Fibroblast of skin of right quadriceps (primary cell): ENCODE measurements at places on chromosomes 5 and 9.
A peak's percentile ranks its signal among the peaks of the same experiment; 100 is the strongest.

DNA sequence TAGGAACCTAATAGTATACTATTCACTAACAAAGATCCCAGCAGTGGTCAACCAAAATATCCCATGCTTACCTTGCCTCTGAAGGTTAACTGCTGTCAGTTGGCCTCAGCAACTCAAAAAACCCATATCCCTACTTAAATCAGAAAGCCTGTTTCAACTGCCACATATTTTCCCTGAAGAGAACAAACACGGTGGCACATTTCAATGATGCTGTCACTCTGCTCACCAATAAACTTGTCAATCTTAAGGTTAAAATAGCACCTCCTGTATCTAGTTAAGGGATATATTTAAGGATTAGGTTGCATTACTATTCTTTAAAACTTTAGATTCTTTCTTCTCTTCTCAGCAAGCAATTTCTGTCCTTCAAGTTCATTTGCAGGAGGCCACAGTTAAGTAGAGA lies 986.9 kb downstream of the CDH18 start:
- DNase-seq = no peak

DNA sequence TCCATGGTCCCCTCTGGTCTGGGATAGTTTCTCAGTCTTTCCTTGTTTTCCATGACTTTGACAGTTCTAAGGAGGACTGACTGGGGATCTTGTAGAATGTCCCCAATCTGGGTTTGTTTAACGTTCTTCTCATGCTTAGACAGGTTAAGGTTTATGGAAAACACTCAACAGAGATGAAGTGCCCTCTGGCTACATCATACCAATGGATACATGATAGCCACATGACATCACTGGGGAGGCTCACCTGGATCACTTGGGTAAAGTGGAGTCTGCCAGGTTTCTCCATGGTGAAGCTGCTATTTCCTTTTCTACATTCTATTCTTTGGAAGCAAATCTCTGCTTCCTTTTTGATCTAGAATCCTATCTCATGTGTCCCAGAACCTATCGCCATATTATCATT lies 23.8 kb upstream of the ALDH1B1 start:
- DNase-seq = no peak

- no peak for DNase-seq
Measured at GRCh38 chr5:111271885-111272284, 47.7 kb downstream of the CAMK4 start.

- no peak for DNase-seq
Measured at GRCh38 chr9:36486329-36486932, 86.3 kb upstream of the MELK start.

DNA sequence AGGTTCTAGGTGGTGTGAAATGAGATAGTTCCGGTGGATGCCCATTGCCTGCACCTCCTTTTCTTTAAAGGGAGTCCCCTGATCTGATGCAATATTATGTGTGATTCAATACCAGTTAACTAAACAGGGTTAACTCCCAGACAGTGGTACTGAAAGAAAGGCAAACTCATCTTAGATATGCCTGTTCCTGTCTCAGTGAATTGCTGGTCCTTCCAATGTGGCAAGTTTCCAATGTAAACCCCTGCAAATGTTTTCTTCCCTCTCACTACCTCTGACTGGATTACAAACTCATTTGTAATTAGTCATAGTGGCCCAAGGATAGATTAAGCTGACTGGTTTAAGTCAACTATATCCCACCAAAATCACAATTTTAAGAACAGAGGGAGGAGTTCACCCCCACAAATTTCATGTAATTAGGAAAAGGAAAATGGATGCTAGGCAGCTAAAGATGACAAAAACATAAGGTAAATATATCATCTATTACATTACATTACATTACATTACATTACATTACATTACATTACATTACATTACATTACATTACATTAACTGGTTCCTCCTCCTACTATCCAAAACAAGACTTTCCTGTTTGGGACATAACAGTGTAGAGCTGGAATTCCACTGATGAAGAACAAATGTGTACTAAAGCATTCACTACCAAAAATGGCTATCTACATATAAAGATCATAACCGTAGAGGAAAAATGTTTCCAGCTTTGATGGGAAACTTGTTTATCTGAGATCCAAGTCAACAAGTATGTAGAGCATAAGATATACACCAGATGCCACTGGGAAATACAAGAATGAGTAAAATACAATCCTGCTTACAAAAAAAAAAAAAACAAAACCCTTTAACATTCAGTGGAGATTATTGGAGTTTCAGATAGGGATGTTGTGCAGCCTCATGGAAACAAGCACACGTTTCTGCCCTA lies 121.5 kb upstream of the SNX2 start:
- peak; percentile 61 for DNase-seq

GRCh38 chr9:70080481-70081119 lies 37.0 kb downstream of the MAMDC2 start:
- DNase-seq = peak; percentile 11

DNA sequence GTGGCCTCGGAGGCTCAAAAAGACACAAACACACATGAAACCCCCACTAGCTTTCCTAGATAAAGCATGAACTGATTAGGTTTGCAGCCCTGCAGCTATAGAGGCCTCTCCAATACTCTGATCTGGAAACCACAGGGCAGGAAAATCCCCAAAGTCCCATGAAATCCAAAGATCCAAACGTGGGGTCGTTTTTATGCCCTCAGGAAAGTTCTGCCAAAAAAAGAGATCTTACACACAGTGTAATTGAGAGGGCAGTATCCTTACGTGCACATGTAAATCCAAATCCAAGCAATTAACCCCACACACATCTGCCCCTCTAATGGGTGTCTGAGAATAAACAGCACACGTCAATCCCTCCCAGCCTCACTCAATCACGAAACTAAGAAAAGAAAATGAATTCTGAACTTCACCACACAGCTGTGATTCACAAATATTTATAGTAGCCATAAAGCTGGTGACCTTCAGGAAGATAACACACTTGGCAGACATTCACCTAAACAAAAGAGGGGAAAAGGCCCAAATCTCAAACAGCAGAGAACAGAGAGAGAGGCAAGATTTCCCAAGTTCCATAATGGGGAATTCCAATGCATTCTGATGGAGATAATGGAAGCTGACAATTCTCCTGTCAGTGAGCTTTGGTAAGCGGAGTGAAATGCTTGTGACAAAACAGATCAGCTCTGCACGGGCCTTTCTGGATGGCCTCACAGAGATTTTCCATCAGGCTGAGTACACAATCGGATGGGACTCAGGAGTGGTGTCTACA lies 114.2 kb downstream of the SEMA5A start:
- DNase-seq = peak; percentile 53

DNA sequence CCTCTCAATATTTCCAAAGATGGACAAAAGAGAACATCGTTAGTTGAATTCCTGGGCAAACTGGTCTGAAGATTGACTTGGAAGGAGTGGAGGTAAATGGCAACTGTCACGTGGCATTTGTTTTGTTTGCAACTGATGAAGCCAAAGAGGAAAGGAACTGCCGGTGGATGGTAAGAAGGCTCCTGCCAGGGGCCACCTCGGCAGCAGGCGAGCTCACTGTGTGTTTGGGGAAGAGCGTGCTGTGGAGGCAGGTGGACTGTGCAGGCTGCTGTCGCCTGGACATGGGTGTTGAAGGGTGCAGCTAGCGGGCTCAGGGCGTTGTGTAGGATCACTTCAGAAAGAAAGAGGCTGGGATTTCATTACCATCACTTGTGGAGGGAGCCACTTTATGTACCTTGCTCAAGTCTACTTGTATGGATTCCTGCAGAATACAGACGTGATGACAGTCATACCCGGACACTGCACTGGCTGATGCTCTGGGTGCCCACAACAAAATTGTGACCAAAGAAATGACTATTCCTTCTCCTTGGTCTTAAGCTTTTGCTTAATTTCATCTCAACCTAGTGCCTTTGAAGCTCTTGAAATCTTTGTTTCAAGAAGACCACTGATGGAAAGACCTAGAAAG lies 72.7 kb downstream of the MAP1B start:
- no peak for DNase-seq

- peak; percentile 65 for DNase-seq
Measured at GRCh38 chr9:110146373-110146772, 61.6 kb downstream of the C9orf152 start.

DNA sequence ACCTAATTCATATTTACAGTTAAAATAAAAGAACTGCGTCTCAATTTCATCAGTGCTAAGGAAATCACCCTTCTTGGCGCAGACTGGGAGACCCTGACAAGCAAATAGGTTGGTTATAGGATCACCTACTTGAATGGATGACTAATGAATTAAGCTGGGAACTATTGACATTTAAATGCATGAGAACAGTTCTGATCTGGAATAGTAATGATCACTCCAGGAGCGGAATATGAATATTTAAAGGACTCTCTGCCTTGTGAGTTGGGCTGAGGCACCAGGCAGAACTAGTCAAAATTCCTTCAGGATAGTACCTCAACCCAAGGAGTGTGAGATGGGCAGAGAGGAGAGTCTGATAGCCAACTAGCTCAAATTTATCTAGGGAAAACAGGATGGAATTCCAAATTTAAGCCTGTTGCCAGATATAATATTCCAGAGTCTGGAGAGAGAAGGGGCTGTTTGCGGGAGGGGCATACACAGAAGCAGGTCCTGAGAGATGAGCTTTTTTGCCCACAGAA lies 364.4 kb downstream of the CSNK1G3 start:
- no peak for DNase-seq

GRCh38 chr5:45017568-45017967 lies 208.8 kb downstream of the MRPS30 start:
- DNase-seq = no peak

- DNase-seq = no peak
Measured at GRCh38 chr5:174376726-174377373, 331.3 kb downstream of the NSG2 start.

DNA sequence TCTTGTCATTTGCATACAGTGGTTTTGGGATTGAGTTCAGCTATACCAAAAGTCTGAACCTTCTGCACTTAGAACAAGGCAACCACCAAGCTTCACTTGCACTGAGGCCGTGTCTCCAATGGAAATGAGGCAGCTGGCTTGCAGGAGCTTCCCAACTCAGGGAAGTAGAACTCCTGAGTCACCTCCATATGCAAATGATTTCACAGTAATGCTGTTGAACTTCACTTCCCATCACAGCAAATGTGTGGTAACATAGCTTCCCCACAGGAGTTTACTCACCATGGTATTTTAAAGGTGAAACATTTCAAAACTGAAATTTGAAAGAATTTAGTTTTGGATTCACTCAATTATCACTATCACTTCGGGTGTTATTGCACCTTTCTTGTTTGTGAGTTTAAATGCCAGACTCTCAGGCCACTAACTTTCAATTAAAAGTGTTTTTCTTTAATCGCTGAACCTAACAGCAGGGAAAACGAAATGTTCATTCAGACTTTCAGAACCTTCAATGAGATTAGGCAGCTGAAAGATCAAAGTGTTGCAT lies 9.0 kb downstream of the CD274 start:
- DNase-seq = peak; percentile 48

- DNase-seq = no peak
Measured at GRCh38 chr9:36855448-36856315, 178.4 kb downstream of the PAX5 start.

DNA sequence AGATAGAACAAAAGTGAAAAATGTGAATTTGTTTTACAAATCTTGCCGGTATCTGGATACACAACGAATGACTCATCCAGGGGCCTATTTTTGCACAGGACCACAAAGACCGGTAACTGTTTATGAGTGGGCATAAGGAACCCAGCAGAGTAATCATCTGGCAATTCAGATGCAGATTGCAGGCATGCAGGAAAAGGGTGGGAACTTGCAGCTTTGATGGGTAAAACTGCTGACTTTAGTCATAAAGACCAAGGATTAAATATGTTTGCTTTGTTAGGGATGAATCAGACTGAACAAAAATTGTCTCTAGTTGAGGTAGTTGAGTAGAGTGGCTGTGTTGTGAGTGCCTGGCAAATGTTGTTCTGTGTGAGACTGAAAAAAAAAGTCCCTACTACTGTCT lies 309.6 kb upstream of the CCNH start:
- peak; percentile 2 for DNase-seq

- DNase-seq = no peak
Measured at GRCh38 chr9:106731910-106732309, 131.1 kb upstream of the ZNF462 start.

GRCh38 chr9:98614941-98615340 lies 93.8 kb downstream of the GABBR2 start:
- DNase-seq = no peak

- no peak for DNase-seq
Measured at GRCh38 chr5:158464383-158464782, 605.4 kb upstream of the CLINT1 start.

GRCh38 chr5:179268399-179268952 lies 76.8 kb downstream of the ADAMTS2 start:
- no peak for DNase-seq

DNA sequence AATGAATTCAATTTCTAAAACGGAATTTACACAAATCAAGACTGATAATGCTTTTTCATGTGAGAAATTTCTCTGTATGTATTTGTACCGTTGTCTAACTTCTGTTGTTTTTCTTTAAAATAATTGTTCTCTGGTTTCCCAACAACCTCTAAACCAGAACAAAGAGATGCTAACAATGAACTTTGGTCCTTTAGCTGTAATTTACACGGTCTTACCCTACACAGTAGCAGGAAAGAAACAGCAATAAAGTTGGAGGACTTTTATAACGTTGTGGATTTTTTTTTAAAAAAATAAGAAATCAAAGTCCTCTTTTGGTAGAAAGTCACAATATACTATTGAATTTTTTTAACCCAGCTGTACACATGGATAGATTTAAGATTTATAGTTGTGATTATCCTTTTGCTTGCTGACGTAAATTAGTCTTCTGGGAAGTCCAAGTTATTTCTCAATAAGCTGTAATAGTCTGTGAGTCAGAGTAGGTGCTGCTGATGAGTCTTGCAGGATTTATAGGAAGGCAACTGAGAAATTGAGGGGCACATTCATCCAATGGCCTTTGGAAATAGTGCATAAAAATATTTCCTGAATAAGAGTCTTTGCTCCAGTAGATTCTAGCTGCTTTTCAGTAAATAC lies 76.8 kb upstream of the PCSK1 start:
- DNase-seq = peak; percentile 98

GRCh38 chr5:4189317-4189716 lies 593.7 kb downstream of the IRX1 start:
- no peak for DNase-seq
